ENCODE measurements at places on chromosomes 5 and 9.

DNA sequence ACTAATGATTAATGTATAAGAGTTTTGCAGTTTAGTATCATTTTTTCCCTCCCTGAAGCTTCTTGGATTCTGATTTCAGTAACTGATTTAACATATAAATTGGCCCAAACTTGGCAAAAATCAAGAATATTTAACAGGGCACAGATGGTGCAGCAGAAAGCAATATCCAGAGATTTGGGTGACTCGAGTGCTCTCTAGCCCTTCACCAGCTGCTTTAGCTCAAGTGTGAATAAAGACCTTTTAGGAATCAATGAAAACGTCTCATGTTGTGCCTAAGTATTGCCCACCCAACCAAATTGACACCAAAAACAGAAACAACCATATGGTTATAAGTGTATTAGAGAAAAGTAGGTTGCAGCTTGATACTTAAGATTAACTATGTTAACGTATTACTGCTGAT, 933.4 kb upstream of the PTPRD start:
- DNase-seq = no peak

DNA sequence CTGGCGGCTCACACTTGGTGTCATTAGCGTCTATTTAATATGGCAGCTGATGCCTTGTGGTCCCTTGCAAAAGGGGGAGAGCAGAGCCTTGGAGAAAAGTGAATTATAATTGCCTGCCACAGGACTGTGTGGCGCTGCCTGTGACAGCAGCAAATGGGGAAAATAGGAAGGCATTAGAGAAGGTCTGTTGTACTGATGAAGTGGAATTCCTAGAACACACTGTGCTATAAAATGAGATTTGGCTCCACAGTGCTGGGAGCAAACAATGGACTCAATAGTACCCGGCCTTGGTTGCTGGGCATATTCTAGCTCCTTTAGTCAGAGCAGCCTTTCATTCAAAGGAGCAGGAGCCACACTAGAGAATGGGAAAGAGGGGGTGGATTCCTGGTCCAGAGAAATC, 21.3 kb downstream of the SEMA6A start:
- DNase-seq = no peak

- DNase-seq = no peak
Measured at GRCh38 chr9:69674716-69675438, 2.7 kb upstream of the APBA1 start.

- no peak for DNase-seq
Measured at GRCh38 chr9:137128158-137128861, 10.6 kb upstream of the GRIN1 start.

DNA sequence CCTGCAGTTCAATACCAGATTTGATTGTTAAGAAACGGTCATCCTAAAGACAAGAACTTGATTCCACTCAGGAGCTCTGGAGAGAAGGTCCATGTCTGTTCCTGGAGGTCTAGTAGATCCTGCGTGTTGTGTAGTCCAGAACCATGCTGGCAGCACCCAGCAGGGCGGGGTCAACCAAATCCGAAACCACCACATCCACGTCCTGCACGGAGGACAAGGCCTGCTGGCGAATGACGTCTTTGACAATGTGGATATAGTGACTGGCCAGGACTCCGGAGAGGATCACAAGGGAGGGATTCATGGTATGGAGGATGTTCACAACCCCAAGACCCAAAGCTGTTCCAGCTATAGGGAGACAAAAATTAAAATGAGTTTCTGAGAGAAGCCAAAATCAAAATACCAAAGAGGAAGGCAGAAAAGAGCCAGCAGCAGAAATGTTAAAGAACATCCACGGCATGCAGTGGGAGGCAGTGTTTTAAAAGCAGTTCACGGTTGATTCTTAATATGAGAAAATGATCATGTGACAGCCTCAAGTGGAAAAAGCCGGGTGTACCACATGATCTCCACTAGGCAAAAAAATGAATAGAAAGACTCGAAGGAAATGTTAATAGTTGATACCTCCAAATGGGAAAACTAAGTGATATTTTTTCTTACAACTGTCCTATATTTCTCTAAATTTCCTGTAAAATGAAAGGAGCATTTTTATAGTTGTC, 26.7 kb downstream of the CLTA start:
- DNase-seq = no peak

DNA sequence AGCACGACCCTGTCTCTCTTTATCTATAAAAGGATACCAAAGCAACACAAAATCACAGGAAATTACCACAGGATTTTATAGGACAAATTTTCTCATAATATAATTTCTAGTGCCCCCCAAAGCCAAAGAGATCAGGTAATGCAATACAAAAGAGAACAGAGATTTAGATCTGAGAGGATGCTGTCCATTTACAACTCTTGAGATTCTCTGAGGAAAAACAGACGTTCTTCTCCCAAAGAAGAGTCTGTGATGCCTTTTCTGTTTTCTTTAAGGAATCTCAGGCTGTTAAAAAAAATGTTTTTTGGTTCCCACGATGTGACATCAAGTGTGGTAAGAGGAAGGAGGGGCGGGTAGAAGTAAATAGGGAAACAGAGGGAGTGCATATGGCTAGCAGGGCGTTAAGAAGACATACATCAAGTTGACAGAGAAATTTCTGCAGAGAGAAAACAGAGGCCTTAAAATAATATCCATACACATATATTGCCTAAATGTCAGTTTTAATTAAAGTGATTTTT, 274.7 kb downstream of the YTHDC2 start:
- DNase-seq = no peak

- no peak for DNase-seq
Measured at GRCh38 chr5:122584411-122585300, 190.2 kb upstream of the SNX2 start.

DNA sequence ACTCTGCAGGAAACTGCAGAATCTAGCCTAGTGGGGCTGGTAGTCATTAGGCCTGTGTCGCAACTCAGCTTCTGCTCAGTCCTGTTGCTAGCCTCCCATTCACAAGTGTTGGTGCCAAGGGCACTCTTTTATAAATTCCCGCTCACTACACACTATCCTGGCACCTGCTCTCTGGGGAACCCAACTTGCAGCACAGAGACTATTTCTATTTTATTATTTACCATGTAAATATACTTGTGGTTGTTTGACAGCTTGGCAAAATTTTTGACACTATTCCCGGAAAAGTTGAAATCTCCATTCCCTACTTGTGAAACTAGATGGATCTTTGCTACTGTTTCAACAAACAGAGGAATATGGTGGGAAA, 20.4 kb upstream of the SMC2 start:
- no peak for DNase-seq

DNA sequence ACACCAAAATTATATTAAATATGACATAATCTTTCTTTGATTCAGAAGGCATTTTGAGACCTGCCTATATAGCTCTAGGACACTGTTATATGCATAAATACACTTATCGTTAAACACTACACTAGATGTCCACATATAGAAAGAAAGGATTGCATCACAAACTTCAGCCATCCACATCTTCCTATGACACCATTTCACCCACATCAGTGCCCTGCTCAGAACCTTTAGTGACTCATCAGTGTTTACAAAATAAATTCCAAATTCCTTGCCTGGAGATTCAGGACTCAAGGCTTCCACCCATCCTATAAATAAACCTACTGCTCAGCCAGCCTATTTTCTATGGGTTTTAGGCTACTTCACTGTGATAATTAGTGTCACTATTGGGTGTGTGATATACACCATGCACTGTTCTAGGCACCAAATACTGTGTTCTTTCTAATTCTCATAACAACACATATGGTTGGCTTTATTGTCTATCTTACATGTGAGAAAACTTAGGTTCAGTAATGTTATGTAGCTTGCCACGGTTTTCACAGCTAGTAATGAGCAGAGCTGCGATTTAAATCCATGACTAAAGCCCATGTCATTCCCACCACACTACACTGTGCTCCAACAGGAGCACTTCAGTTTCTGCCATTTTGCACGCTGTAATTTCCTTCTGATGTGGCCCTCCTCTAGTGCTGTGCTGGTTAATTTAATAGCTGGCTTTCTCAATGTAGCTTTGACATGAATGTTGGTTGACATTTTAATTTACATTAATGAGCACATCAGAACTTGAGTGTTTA, 103.3 kb downstream of the SREK1 start:
- no peak for DNase-seq

- DNase-seq = no peak
Measured at GRCh38 chr5:73812962-73813588, 187.1 kb downstream of the ARHGEF28 start.

- DNase-seq = no peak
Measured at GRCh38 chr9:92749071-92749933, 15.3 kb downstream of the BICD2 start.

DNA sequence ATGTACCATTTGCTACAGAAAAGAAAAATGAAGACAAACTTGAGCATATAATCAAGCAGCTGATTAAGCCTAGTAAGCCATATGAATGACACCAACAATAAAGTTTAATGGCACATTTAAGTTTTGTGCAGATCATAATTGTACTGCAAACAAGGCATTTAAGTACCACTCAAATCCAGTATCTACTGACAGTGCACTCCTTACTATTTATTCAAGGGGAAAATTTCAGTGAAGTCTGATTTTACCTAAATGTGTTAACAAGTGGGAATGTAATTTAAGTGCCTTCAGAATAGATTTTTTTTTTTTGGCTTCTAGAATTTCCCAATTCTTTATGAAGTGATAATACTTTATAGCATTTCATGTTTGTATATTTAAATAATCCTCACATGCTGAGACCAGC, 341.0 kb upstream of the POU5F2 start:
- DNase-seq = no peak

GRCh38 chr5:171744264-171744663, 41.4 kb upstream of the SMIM23 start:
- DNase-seq = no peak

DNA sequence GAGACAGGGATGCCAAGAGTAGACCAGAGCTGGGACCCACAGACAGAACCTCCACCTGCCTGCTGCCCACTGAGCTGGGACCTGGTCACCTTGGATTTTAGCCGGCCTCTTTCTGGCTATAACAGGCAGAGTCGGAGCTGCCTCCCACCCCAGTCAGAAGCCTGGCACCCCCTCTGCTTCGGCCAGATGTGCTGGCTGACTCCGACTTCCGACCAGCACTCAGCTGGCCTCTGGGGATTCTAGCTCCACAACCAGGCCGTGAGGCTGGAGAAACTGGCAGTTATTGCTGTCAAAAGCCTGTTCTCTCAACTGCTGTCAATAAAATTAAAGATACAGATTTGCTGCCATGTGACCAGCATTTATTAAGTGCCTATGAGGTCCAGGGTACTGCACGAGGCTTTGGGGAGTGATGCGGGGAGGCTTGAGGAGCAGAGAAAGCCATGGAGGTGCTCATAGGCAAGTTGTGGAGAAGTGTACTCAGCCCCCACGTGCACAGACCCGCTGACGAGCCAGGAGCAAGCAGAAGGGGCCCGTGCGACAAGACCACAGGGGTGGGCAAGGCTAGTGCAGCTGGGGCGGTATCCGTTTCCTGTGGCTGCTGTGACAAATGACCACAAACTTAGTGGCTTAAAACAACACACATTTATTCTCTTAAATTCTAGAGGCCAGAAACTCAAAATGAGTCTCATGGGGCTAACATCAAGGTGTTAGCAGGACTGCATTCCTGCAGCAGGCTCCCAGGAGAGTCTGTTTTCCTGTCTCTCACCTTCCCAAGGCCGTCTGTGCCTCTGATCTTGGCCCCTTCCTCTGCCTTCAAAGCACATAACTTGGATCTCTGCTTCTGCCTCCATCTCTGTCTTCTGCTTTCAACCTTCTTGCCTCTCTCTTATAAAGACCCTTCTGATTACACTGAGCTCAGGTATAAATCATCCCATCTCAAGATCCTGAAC, 13.1 kb downstream of the GFI1B start:
- no peak for DNase-seq

DNA sequence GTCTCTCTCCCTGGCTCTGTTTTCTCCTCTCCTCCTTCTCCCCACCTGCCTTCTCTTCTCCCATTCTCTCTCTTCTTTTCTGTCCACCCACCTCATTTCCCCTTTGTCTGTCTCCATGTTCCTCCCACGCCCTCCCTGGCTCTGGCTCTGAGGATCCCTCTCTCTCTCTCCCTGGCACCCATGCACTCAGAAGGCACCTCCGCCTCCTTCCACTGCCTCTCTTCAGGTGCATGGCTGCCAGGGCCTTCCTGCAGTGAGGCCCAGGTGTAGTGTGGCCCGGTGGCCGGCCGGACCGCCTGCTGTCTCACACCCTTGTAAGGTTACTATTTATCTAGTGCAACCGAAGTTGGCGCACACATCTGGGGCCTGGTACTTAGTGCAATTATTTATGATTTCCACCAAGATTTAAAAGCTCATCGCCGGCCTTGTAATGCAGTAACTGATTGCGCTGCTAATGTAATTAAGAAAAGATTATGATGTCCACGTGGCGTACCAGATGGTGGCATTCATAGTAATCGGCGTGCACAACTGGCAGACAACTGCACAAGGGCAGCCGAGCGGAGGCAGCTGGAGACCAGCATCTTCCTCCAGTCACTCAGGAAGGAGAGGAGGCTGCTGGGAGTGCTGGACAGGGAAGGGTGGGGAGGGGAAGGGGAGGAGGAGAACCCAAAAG, 50.4 kb upstream of the MVB12B start:
- no peak for DNase-seq

DNA sequence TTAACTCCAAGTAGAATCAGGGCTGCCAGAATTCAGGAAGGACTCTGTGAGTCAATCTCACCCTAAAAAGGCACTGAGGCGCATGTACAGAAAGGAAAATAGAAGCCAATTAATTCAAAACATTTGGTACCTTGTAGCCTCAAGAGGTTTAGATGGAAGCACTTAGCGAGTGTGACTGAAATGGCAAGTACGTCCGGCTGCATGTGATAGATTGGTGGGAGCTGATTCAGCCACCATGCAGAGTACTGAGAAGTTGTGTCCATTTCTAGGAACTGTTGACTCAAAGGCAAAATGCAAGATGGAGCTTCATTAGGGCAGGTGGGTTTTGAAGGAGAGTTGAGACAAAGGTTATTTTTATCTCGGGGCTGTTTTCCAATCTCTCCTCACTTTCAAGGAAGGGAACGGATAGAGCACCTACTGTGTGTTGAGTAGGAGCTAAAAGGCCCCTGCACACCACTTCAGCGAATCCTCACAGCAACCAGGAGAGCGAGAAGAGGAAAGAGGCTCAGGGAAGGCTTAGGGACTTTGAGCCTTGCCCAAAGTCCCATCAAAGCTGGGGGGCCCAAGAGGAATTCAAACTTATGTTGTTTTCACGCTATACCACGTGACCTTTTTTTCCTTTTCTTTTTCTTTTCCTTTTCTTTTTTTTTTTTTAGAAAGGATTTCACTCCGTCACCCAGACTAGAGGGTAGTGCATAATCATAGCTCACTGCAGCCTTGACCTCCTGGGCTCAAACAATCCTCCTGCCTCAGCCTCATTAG, 34.6 kb upstream of the CPEB4 start:
- DNase-seq = no peak

GRCh38 chr5:165104611-165105010, 1599.2 kb downstream of the MAT2B start:
- no peak for DNase-seq

- DNase-seq = no peak
Measured at GRCh38 chr5:105836268-105836667, 1834.5 kb downstream of the EFNA5 start.

- no peak for DNase-seq
Measured at GRCh38 chr5:79697222-79698170, 7.9 kb downstream of the CMYA5 start.

GRCh38 chr5:68641211-68641610, 425.7 kb downstream of the PIK3R1 start:
- DNase-seq = no peak
